ENCODE measurements at places on chromosomes 13 and 19.

DNA sequence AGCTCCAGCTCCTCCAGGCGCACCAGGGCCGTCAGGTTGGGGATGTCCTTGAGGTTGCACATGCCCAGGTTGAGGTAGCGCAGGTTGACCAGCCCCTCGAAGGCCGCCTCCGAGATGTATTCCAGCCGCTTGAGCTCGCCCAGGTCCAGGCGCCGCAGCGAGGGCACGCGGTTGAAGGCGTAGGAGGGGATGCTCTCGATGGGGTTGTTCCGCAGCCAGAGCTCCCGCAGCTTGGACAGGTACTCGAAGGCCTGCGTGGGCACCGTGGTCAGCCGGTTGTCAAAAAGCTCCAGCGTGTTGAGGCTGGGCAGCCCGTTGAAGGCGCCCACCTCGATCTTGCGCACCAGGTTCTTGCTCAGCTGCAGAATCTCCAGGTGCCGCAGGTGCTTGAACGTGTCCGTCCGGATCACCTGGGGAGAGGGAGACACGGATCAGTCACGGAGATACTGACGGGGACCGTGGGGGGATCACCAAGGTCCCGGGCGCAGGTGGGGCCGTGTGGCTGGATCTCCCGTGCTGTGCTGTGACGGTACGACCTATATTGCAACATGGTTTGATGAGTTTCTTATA is 5.4 kb upstream of the ASPDH start:
- DNase-seq: no peak

GRCh38 chr19:14115756-14116155 is 1.8 kb downstream of the PRKACA start:
- no peak for DNase-seq

GRCh38 chr19:11227195-11227886 is 12.1 kb upstream of the ANGPTL8 start:
- DNase-seq: no peak

- no peak for DNase-seq
These were observed 66.6 kb downstream of the DNAJC15 start for GRCh38 chr13:43089912-43090498.

DNA sequence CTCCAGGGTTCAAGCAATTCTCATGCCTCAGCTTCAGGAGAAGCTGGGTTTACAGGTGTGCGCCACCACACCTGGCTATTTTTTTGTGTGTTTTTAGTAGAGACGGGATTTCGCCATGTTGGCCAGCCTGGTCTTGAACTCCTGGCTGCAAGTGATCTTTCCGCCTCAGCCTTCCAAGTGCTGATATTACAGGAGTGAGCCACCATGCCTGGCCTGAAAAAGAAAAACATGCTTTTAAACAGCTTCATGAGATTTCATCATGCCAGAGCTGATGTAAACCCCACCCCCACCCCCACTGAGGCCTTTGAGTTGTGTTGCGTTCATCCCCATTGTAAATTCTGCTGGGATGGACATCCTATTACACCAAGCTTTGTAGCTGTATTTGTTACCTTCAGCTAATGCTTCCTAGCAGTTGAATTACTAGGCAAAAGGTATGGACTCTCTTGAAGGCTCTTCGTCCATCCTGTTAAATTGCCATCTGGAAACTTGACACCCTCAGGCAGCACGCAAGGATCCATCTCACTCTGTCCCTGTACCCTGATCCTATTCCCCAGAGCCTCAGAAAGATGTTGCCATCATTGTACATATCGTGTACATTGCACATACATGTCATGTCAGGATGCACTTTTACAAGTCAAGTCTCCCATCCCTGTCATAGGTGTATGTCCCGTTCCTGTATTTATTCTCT is 47.3 kb downstream of the NFIX start:
- no peak for DNase-seq

DNA sequence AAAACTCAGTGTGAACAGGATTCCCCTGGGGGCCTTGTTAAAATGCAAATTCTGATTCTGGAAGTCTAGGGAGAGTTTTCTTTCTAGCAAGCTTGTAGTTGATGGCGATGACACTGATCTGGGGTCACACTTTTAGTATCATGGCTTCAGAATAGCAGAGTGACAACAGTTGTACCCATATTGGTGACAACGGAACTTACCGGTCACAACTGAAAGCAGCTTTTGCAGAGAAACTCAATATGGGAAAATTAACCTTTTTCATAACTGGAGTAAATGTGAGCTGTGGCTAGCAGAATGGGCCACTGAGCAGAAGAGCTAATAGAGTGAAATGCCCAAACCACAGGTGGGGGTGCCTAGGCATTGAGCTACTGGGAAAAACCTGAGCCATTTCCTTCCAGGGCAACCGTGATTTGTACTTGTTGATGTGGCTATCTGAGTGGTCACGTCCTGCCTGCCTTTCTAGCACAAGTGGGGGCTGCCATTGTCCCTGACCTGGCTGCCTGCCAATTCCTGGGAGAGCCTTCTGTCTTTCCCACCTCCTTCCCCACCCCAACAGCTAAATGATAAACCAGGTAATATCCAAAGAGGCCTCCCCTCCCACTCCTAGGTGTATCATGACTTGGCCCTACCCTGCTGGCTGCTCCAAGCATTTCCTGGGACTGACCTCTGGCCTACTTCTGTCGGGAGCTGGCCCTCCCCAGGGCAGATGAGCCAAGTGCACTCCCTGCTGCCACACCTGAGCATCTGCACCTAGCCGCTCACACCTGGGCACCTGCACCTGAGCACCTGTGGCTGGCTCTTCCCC is 1.7 kb upstream of the SLC10A2 start:
- peak; percentile 59 for DNase-seq

GRCh38 chr13:102970542-102970941 is 95.7 kb downstream of the SLC10A2 start:
- no peak for DNase-seq

DNA sequence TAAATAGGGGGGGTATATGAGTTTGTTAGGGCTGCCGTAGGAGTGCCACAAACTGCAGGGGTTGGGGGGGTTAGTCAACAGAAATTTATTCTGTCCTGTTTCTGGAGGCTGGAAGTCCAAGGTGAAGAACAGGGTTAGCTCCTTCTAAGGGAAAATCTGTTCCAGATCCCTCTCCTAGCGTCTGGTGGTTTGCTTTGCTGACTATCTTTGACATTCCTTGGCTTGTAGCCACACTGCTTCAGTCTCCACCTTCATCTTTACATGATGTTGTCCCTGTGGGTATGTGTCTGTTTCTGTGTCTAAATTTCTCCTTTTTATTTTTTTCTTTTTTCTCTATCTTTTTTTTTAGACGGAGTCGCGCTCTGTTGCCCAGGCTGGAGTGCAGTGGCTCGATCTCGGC is 8.1 kb upstream of the ICAM1 start:
- no peak for DNase-seq

DNA sequence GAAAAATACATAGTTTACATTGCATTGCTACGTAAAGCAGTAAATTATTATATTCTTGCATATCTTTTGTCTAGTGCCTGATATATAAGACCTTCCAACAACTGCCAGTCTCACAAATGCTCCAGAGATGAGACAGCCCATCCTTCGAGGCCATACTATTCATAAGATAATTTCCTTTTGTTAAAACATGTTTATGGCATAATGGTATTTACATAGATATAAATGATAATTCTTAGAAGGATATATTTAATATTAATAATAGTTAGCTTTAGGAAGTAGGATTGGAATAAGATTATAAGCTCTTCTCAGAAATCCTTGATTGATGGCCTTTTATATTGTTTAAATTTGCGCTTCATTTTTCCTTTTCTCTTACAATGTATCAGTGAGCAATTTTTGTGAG is 1410.1 kb upstream of the MIR17HG start:
- no peak for DNase-seq

- no peak for DNase-seq
These were observed 196.6 kb upstream of the GPR12 start for GRCh38 chr13:26957182-26957581.

- DNase-seq: no peak
These were observed 129.4 kb downstream of the PCDH9 start for GRCh38 chr13:67100730-67101129.

DNA sequence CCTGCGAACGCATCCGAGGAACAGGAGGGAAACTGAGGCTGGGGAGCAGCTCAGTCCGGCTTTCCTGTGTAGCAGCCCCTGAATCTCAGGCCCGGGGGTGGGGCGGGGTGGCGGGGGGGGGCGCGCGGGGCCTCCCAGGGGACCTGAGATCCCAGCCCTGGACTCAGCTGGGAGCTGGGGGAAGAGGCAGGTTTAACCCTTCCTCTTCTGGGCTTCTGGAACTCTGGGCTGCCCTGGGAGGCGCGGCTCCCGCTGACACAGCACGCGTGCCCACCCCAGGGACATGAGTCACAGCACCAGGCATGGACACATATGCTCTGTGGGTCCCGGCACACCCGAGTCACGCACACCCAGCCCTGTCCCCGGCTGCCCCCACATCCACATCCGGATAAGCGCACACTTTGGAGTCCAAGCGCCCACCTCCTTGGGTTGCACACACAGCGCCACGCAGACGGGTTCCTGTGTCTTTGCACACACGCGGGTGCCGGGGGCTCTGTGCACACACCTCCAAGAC is 3.5 kb upstream of the CIRBP start:
- no peak for DNase-seq

GRCh38 chr13:110989331-110989730 is 74.5 kb upstream of the ANKRD10 start:
- no peak for DNase-seq

DNA sequence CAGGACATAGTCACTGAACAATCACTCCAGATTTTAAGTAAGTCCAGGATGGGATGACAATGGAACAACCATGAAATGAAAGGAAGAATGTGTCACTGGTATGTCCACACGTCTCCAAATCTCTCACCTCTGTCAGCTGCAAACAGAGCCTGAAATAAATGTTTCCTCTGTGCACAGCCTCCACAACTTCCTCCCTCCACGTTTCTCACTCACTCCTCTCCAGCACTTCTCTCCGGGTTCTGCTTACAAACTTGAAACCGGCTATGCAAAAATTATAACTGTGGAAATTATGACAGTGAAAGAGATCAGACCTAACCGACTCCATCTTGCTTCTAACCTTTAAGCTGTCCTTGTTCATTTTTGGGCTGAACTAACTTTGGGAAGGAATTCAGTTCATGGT is 35.0 kb upstream of the ALOX5AP start:
- no peak for DNase-seq

GRCh38 chr13:33402975-33403374 is 117.4 kb upstream of the STARD13 start:
- no peak for DNase-seq

DNA sequence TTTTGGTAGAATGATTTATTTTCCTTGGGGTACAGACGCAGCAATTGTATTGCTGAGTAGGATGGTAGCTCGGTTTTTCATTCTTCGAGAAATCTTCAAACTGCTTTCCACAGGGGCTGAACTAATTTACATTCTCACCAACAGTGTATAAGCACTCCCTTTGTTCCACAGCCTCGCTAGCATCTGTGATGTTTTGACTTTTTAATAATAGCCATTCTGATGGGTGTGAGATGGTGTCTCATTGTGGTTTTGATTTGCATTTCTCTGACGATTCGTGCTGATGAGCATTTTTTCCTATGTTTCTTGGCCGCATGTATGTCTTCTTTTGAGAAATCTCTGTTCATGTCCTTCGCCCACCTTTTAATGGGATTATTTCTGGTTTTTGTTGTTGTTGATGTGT is 54.8 kb upstream of the UQCRFS1 start:
- no peak for DNase-seq

DNA sequence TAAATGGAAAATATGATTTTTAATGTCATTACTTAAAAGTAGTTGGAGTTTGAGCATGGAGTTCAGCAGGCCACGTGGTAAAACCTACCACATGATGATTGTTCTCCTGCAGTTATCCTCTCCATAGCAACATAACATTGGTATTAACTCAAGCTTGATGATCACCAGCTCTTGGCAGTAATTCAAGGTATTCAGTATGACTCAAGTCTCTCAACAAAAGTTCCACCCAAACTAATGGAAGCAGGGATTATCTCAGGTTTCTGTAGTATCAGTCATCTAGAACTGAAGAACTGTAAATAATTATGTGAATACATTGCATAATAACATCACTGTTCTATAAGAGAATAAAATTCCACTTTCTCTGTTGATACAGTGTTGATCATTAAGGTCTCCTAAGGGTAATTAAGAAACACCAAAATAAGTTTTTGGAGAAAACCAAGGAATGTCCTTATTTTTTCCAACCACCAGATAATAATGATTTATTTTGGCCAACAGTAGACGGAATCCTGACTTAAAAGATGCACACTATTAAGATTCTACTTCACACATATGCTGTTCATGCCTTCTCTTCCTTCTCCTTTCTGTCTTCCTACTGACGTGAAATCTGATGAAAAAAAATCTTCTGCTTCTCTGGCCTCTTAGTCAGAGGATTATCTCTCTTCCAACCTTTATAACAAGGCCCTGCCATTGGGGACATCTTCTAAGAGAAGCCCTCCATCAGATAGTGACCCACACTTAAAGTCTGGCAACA is 1092.3 kb downstream of the EFNB2 start:
- peak; percentile 51 for DNase-seq

- no peak for DNase-seq
These were observed 347.6 kb downstream of the OXGR1 start for GRCh38 chr13:96646515-96647211.

DNA sequence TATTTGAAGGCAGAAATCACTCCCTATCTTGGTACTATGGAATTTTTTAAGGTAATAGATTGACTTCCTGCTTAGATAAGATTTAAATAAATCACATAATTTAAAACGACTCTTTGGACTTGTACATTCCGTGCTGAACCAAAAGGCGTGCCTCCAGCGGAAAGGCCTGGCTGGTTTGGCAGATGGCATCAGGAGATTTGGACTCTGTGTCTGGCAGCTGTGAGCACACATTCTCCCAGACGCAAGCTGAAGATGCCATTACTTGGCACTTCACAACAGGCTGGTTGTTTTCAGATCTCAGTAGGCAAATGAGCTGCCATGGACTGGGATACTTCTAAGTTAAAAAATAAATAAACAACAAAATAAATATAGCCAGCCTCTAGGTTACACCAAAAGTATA is 104.5 kb upstream of the SLC15A1 start:
- DNase-seq: peak; percentile 52

- no peak for DNase-seq
These were observed at the start of gene SBSN for GRCh38 chr19:35528218-35529038. SBSN (minus strand) TSS chr19:35528311; CDS start chr19:35528281, 30 bp downstream.

DNA sequence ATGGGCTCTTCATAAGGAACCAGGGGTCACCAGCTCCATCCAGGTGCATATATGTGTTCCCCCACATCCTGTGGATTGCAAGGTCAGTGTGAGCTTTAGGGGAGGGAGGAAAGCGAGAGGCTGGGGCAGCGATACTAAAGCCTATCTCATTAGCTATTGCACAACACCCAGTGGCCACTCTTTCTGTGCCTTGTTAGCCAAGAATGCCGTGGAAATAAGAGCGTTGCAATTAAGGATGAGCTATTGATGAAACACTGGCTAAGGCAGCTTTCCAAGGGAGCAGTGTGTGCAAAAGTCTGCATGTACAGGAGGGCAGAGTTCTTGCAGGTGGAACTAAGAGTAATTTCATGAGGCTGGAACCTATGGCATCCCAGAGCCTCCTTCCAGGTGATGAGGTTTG is 17.6 kb downstream of the TNFSF11 start:
- no peak for DNase-seq

- no peak for DNase-seq
These were observed 3.1 kb upstream of the ZNF471 start for GRCh38 chr19:56504581-56504980.
